Sciatic nerve (tissue), 2 donors: ENCODE measurements at places on chromosomes 12 and 14. TPM values are rescaled to one million over a fixed set of nuclear protein-coding genes. Genes with fewer than 3 reads are reported as not detected.

DNA sequence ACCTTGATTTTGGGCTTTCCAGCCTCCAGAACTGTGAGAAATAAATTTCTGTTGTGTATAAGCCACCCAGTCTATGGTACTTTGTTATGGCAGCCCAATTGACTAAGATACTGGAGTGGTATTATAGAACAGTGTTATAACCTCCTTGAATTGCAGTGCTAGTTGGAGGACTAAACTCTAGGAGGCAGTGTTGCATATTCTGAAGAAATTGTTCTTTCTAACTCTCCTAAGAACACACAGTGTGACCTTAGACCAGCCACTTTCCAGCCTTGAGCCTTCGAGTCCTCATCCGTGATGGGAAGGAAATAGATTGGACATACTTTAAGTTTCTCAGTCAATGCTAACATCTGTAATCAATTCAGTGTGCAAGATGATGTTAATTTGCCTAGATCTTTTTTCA, 22.4 kb upstream of the LRRC10 start:
- no peak for DNase-seq

- no peak for DNase-seq
Measured at GRCh38 chr12:102182635-102183034, 15.0 kb downstream of the PMCH start.

Gene C12orf60
- 2.3 TPM for total RNA-seq

Gene KRT6A
- total RNA-seq: not detected
